Muscle of leg (tissue), 16 donors: ENCODE measurements at places on chromosomes 6 and 20. TPM values are rescaled to one million over a fixed set of nuclear protein-coding genes. Genes with fewer than 3 reads are reported as not detected.

CGA gene
- polyA plus RNA-seq: 0.63 TPM

HLA-G gene
- polyA plus RNA-seq: 6.6 TPM

PRL gene
- polyA plus RNA-seq: 0.52 TPM

SLC17A3 gene
- not detected for polyA plus RNA-seq

UBE2V1 gene
- polyA plus RNA-seq: 111 TPM

DNA sequence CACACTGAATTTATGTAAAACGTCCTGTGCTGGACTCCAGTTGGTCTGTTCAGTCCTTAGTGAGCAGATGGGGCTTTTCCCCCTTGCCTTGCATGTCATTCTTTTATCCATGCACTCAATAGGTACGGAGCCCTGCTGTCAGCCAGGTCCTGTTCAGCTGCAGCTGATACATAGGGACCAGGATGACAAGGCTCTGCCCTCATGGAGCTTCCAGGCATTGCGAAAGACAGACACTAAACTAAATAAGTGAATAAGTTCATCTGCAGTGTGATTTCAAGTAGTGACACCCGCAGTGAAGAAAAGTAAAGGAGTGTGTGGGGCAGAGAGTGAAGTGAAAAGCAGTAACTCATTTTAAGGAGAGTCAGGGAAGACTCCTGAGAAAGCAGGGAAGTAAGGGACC, 324.2 kb downstream of the NRN1 start:
- DNase-seq: no peak

DNA sequence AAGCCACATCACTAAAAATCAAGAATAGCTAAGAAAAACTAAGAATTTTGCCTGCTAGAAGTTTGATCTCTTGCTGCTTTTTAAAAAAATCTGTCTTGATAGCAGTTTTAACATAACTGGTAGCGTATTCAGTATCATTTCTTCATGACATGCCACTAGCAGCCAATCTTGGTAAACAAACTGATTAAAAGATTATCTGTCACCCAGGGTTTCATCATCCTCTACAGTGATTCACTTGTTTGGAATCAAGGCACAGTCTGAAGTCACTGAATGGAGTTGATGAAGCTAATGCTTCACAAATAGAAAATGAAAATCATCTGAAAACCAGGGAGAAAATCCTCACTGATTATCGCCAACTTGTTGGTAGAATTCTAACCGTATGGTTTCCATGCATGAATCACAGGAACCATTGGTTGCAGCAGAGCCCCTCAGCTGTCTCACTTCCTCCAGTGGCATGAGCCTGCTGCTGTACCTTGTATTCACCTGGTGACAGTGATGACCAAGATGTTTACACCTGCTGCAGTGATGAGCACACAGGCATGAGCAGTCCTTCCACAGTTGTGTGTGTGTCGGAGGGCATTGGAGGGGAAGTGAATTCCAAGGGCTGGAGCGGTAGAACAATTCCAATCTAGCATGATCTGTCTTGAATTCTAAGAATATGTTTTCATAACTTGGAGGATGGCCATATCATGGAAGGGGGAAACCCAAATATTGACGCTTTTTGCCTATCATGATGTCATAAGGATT, 275.0 kb downstream of the KHDC1L start:
- DNase-seq: no peak

- no peak for DNase-seq
Observed at GRCh38 chr20:47669927-47670890, 115.1 kb downstream of the SULF2 start.

GRCh38 chr6:33200219-33201146, at the start of the genes RXRB and SLC39A7:
TSS of gene RXRB (minus strand) at chr6:33200665. CDS start at chr6:33200476, 189 bp downstream.
TSS of gene SLC39A7 (plus strand) at chr6:33200867. CDS start at chr6:33201246, 379 bp downstream.
- peak; percentile 100 for DNase-seq
